ENCODE measurements at places on chromosomes 3 and 15.

GRCh38 chr3:48896936-48897335 is 1.7 kb downstream of the SLC25A20 start:
- no peak for DNase-seq

DNA sequence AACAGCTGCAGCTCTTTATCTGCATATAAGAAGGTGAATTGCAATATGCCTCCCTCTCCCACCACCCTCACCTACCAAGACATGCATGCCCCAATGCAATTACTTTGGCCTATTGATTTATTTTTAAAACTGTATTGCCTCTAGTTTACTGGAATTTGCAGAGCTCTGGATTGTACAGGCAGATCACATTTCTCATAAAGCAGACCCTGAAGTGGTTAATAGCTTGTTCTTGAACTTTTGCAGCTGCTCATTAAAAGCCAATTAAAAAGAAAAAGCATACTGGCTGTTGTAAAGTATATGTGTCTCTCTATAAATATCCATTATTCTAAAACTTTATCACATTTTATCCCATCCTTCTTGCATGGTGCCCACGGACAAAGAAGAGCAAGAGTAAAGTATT is 221.5 kb upstream of the TOPAZ1 start:
- no peak for DNase-seq

- DNase-seq = no peak
Measured at GRCh38 chr15:57217778-57218598, 158.3 kb upstream of the CGNL1 start.

GRCh38 chr3:181289306-181289705 is 299.8 kb upstream of the DNAJC19 start:
- DNase-seq = no peak

GRCh38 chr15:62115847-62116246 is 49.1 kb downstream of the C2CD4A start:
- no peak for DNase-seq

- DNase-seq = no peak
Measured at GRCh38 chr15:67601073-67601472, 58.6 kb downstream of the MAP2K5 start.

- no peak for DNase-seq
Measured at GRCh38 chr3:175729466-175729865, 870.3 kb downstream of the NAALADL2 start.

DNA sequence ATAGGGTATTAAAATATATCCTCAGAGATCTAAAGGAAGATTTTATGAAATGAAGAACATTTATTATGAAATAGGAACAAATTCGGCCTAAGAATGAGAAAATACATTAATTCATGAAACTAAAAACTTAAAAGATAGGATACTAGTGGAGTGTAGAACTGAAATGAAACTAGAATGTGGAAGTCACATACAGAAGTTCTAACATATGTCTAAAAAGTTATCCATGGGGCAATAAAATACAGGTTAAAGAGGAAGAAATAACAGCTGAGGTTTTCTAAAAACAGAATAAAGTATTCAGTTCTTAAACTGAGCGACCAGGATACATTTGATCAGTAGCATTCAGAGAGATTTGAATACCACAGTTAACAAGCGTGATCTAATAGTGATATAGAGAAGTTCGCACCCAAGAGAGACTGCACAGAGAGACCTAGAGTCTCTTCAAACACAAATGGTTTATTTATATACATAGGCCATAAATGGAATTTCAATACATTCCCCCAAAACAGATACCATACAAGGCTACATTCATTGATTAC is 85.9 kb downstream of the FEZF2 start:
- no peak for DNase-seq

DNA sequence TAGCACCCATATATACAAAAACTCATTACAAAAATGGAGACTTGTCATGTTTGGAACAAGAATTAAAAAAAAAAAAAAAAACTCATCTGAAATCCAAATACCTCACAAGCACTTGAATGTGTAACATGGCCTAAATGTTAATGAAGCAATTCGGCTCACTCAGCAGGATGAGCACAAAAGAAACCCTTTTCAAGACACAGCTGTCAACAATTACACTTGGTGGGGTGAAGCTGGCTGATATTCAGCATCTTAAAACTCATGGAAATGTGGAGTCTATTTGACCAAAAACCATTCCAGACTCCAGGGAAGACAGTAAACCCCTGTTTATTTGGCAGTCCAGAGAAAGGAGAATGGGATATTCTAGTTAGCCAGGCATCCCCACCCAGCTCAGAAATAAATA is 205.4 kb upstream of the TSC22D2 start:
- no peak for DNase-seq

DNA sequence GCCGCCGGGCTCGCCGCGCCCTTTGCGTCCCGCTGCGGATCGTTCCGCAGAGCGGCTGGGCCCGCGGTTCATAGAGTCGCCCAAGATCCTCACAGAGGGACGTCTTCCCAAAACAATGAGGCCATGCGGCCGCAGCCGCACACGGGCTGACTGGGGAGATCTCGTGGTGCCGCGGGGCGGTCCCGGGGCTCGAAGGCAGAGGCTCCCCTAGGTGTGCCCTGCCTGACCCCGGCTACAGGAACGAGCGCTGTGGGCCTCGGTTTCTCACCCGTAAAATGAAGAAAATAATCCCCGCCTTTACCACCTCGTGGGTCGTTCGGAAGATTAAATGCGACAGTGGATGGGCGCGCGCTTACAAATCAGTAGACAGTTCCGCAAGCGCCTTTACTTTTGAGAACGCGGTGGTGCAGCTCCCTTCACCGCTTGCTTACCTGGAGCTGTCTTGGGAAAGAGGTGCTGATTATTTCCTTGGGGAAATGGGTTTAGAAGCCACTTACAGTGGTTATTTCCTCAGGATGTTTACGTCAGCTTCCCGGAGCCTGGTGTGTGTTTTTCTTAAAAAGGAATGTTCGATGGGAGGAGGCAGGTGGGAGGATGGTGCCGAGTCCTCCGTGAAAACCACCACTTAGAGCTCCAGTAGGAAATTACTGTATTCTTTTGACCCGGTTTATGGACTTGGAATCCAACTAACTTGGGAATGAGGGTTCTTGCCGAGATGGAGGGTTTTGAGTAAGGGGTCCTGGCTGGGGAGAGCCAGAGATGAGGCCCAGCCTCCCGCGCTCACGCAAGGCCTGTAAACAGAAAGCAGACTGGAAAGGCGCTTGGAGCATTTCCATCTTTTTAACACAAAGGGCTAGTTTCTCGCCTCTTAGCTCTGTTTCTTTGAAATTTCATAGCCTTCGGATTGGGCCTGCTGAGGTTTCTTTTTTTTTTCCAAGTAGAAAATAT is 1.9 kb upstream of the MEX3B start:
- DNase-seq = no peak

DNA sequence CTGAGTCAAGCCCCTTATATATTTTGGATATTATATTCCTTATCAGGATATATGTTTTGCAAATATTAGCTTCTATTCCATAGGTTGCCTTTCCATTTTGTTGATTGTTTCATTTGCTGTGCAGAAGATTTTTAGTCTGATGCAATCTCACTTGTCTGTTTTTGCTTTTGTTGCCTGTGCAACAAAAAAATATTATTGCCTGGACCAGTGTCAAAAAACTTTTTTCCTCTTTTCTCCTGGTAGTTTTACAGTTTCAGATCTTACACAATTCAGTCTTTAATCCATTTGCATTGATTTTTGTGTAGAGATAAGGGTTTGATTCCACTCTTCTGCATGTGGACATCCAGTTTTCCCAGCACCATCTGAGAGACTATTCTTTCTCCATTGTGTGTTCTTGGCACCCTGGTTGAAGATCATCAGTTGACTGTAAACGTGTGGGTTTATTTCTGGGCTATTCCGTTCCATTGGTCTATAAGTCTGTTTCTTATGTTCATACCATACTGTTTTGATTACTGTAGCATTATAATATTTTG is 228.9 kb upstream of the NR2E3 start:
- no peak for DNase-seq

GRCh38 chr3:132083583-132084279 is 48.9 kb upstream of the CPNE4 start:
- DNase-seq = no peak

- no peak for DNase-seq
Measured at GRCh38 chr3:125322166-125322565, 53.0 kb downstream of the ZNF148 start.

GRCh38 chr3:25071846-25072245 is 356.2 kb upstream of the RARB start:
- no peak for DNase-seq

GRCh38 chr15:63509955-63510940 is 5.9 kb downstream of the USP3 start:
- no peak for DNase-seq

DNA sequence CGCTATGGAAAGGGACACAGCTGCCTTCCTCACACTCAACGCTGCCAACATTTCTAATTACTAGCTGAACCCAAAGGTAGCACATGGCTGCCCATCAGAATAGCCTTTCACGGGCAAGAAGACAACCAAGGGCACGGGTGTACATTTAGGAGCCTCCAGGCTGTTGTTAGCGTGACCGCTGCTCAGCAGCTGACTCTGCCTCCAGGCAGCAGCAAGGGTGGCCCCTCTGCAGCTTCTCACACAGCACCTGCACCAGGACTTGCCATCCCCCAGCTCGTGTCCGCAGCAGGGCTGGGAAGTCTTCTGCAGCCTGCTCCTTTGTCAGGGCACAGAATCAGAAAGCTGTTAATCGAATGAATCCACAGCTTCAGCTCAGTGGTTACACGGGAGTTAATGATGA is 146.8 kb downstream of the ADAMTS17 start:
- DNase-seq = no peak

- no peak for DNase-seq
Measured at GRCh38 chr15:66040211-66040892, 171.1 kb downstream of the RAB11A start.

DNA sequence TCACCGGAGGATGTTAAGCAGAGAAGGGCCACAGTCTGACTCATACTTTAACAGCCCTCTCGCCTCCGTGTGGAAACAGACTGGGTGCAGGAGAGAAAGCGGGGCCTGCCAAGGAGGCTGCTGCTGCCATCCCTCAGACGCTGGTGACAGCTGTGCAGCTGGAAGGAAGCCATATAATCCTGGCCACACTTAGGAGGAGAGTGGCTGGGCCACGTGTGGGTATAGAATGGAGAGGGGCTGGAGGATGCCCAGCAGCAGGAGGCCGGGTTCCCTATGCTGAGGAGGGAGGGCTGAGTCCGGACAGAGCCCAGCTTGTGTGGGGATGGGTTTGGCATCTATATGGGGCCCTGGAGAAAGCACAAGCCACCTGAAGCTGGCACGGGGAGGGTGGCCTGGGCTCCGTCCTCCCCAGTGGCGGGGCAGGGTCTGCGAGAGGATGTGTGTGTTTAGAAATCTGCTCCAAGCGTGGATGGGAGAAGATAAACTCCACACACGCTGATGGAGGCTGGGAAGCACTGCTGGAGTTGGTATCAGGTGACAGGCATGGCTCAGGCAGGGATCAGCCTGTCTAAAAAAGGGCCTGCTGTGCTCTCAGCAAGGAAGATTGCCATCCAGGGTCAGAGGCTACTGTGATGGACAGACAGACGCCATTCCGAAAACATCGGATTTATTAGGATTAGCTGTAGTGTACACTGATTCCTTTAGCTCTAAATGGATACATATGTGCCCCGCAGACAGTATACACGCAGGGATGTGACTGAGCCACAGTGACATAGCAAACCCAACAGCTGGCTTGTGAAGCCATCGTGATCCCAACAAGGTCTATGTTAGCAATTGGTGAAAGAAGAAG is 15.9 kb downstream of the ABTB1 start:
- DNase-seq = no peak

GRCh38 chr15:57309856-57310760 is 66.2 kb upstream of the CGNL1 start:
- no peak for DNase-seq

- DNase-seq = no peak
Measured at GRCh38 chr3:61699622-61700021, 138.3 kb downstream of the PTPRG start.

- DNase-seq = no peak
Measured at GRCh38 chr3:72999951-73000350, 3.3 kb downstream of the PPP4R2 start.

- no peak for DNase-seq
Measured at GRCh38 chr3:126928921-126929474, 53.9 kb upstream of the PLXNA1 start.

- DNase-seq = no peak
Measured at GRCh38 chr15:31396881-31397560, 70.4 kb downstream of the KLF13 start.

DNA sequence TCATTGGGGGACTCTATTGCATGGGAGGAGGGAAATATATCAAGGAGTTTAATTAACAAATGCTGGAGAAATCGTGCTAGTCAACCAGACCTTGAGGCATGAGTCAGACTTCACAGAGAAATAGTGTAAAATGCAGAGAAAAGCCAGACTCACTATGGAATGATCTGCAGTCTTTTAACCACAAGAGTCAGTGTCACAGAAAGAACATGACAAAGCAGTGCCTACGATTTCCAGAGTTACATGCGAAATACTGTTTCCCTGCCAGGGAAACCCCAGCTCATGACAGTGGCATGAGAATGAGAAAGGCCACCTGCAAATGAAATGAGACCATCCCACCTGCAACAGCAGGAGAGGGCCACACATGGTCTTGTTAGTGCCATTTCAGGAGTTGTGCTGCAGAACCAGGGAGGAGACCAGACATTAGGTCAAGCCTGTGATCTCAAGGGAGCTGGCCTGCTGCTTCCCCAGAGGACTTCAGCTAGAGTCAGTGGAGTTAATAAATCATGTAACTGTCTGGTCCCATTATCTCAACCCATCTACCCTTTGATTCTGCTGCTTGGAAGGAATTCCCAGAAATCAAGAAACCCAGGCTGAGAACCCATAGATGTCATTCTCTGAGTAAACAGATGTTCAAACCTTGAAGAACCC is 79.0 kb downstream of the ERC2 start:
- DNase-seq = no peak

DNA sequence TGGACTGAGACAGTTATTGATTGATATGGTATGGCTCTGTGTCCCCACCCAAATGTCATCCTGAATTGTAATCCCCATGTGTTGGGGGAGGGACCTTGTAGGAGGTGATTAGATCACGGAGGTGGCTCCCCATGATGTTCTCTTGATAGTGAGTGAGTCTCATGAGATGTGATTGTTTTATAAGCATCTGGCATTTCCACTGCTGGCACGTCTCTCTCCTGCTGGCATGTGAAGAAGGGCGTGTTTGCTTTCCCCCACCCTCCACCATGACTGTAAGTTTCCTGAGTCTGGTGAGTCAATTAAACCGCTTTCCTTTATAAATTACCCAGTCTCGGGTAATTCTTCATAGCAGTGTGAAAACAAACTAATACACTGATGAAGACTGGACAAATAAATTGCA is 105.6 kb upstream of the MELTF start:
- no peak for DNase-seq

- no peak for DNase-seq
Measured at GRCh38 chr15:39692356-39693327, 90.0 kb downstream of the FSIP1 start.

All from GM12864 (cell line).